ENCODE measurements at places on chromosomes 16 and 17. TPM values are rescaled to one million over a fixed set of nuclear protein-coding genes. Genes with fewer than 3 reads are reported as not detected.

HBA1 gene
- not detected for total RNA-seq

KCNJ2 gene
- total RNA-seq = 97.0 TPM

GPR179 gene
- 0.05 TPM for total RNA-seq

KCNAB3 gene
- 0.10 TPM for total RNA-seq

ULK2 gene
- total RNA-seq = 10.2 TPM

All from myocyte (in vitro differentiated cells).